ENCODE measurements at places on chromosomes 3 and 15.

GRCh38 chr3:4908433-4909156, 70.6 kb upstream of the BHLHE40 start:
- DNase-seq, result no peak

- DNase-seq, result no peak
Observed at GRCh38 chr3:193499136-193499770, 55.4 kb downstream of the ATP13A4 start.

GRCh38 chr15:63506537-63507035, 2.2 kb downstream of the USP3 start:
- DNase-seq, result no peak

GRCh38 chr3:163213838-163214237, 1717.2 kb downstream of the OTOL1 start:
- no peak for DNase-seq

Measured in activated T-cell treated with anti-CD3 and anti-CD28 coated beads, Interleukin-2, amount 50 U/mL, for 48 hours (primary cell).